ENCODE measurements at places on chromosomes 12 and 14.

- DNase-seq, result no peak
These were observed 261.5 kb downstream of the PCNX1 start for GRCh38 chr14:71168564-71169427.

- no peak for DNase-seq
These were observed 83.1 kb upstream of the TSPAN8 start for GRCh38 chr12:71240946-71241345.

GRCh38 chr12:91133871-91134270, 22.6 kb upstream of the LUM start:
- no peak for DNase-seq

DNA sequence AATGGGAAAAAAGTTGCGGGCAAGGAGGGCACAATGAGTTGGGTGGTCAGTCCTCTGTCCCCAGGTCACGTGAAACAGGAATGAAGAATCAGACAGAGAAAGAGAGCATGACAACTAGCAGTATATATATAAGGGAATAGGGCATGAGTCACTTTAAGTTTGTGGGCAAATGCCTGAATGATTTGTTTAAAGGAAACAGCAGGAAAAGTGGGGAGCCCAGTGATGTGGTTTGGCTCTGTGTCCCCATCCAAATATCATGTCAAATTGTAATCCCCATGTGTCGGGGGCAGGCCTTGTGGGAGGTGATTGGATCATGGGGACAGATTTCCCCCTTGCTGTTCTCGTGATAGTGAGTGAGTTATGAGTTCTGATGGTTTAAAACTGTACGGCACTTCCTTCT, 195.3 kb upstream of the IGF1 start:
- no peak for DNase-seq

- DNase-seq, result no peak
These were observed 32.3 kb downstream of the BHLHE41 start for GRCh38 chr12:26092346-26093105.

DNA sequence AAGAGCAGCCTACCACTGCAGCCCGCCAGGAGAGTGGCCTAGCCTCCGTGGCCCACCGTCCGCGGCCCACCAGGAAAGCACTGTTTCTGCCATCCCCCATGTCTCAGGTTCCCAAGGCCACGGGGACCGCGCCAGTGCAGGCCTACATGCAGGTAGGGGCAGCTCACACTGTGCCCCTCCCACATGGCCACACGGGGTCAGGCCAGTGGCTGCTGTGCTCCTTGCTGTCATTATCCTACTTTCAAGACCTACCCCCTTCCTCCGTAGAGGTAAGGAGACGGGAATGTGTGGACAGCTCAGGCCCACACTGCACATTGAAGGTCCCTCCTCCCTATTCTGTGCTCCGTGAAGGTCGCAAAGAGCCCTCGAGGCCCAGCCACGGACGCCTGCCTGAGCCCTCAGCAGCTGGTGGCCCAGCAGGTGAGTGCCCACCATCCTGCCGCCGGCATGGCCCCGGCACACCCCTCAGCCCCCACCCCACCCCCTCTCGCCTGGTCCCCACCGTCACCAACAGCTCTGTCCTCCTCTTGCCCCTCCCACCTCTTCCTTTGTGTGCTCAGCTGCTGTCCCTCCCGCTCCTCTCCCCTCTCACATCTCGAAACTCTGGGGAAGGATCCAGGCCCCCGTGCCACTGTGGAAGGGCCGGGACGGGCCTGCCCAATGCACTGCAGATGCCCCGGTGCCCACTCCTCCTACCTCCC, 10.0 kb downstream of the DDX51 start:
- DNase-seq, result no peak

DNA sequence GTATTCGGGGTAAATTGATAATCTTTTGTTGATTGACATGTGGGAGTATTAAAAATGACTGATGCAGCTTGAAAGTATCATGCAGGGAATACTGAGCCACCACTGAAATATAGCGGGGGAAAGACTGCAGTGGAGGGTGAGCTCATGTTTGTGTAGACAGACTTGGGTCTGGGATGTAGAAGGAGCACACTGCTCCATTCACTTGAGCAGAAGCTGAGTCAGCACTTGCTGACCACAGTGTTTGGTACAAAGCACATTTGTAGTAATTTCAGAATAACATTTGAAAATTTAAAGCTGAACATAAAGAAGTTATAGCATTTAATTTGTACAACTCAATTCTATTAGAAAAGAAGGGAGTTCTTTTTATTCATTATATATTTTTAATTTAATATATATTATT, 304.3 kb upstream of the PRICKLE1 start:
- no peak for DNase-seq

DNA sequence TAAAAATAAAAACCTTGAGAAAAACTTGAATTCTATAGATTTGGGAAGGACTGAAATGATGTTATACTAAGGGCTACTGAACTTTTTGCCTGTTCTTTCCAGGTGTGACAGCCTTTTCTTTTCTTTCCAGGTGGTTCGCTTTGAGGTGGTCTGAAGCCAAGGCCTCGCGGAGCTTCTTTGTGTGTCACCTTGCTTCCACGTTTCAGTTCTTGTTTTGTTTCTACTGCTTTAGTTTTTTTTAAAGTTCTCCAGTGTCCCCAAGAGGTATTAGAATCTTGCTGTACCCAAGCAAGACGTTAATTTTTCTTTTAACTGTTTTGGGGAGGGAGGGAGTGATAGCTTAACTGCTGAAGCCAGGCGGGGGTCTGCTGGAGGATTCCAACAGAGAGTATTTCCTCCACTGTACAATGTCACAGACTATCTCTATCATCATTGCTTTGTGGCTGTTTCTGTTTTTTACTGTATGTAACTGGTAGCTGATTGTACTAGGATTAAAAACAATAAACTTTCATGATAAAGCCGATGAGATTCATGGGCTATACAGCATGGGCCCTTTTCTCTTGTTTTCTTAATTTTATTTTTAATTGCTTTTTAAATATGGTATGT, 40.2 kb downstream of the PROX2 start:
- no peak for DNase-seq

DNA sequence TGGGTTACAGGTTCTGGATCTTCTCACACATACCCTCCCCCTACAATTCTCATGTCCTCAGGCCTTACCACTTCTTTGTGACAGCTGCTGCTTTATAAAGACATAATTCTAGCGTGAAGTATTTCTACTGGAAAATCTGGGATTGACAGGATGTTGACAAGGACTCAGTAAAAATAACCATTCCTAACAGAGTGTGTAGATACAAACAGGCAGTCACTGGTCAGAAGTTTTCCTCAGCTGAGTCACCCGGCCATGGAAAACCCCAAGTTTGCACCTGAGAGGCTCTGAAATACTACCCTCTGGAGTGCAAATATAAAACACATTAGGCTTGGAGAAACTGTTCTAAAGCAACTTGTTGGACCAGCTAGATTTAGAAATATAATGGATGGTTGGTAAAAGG, 54.4 kb downstream of the SPPL3 start:
- no peak for DNase-seq

GRCh38 chr12:46965880-46966279, 113.5 kb upstream of the PCED1B start:
- DNase-seq, result no peak

DNA sequence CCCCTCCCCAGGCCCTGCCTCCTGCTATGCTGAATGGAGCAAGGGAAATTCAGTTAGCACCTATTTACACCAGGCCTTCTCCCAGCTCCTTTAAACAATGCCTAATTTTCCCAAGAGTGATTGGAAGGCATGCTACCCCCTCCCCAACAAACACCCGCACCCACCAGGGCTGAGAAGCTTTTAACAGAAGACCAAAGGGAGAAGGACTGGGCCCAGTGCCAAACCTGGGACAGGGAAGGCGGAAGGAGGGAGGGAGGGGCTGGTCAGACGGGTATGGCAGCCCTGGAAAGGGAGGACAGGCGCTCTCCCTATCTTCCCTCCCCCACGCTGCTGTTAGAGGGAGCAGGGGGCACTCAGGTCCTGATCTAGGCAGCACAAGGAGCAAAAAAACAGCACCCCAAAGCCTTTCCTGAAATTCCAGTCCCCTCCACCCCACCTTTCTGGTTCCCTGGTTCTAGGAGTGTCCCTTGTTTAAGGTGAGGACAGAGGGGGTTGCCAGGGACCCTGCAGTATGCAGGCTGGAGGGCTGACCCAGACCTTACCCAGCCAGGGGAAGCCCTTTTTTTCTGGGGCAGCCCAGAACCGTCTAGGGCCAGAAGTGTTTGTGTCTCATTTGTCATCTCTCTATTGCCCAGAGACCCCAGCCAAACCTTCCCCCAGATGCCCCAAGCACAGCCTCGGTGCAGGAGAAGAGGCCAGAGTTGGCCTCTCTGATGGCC, 2.4 kb upstream of the KRT8 start:
- no peak for DNase-seq

DNA sequence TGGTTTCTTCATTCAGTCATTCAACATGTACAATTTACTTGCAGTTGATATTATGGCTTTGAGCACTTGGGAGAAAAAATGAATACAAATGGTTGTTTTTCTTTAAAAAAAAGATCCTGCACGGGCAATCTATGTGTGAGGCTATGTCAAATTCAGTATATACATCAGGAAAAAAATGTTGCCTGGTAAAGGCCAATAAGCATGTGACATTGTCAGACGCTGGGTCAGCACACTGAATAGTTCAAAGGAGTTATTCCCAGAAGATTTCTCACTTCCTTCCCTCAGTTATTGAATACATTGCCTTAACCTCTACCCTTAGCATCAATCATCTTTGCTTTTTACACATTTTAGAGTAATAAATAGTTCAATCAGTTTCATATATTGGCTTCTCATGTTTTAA, 319.2 kb downstream of the NUAK1 start:
- DNase-seq, result no peak

GRCh38 chr12:39464976-39465695, 22.2 kb upstream of the KIF21A start:
- DNase-seq, result no peak

- DNase-seq, result no peak
These were observed 813.0 kb downstream of the NRXN3 start for GRCh38 chr14:78983126-78983525.

DNA sequence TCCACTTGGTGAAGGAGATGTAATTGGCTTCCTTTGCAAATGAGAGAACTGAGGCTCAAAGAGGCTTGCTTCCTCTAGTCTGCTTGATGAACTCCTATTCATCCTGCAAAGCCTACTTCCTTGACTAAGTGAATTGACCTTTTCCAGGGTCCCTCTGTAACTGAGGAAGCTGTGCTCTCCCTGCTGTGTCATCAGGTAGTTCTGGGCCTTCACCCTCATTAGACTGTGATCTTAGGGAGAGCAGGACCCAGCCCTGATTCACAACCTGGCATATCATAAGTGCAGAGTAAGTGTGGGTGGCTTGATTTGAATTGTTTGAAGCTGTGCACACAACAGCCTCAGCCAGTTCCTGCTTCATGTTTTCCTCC, 16.3 kb downstream of the ASB2 start:
- DNase-seq, result no peak

- DNase-seq, result no peak
These were observed 11.8 kb downstream of the ZFYVE21 start for GRCh38 chr14:103727313-103727980.

- DNase-seq, result no peak
These were observed 196.6 kb downstream of the CALM1 start for GRCh38 chr14:90593254-90594040.

DNA sequence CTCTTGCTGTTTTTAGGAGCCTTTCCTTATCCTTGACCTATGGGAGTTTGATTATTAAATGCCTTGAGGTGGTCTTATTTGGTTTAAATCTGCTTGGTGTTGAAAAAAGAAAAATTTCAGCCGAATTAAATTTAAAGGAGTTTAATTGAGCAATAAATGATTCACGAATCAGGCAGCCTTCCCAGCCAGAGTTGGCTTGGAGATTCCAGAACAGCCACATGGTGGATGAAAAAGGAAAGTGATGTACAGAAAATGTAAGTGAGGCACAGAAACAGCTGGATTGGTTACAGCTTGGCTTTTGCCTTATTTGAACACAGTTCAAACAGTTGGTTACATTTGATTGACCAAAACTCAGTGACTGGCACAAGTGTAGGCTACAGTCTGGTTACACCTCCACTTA, 69.7 kb downstream of the WASHC3 start:
- no peak for DNase-seq

DNA sequence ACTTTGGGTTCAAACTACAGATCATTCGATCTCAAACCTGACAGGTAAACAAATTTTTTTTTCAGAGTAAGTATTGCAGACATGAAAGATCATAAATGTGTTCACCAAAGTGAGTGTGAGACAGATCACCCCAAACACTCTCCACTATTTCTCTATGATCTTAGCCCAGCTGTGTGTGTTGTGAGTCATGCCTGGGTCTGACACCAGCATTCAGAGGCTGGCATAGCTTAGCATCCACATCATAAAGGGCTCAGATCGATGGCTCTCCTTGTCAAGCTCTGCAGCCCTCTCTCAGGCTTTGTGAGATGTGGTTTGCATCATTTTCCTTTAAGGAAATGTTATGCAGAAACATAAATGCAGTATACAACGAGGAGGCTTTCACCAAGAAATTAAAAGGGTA, 164.9 kb downstream of the ETV6 start:
- DNase-seq, result no peak

- DNase-seq, result no peak
These were observed 3.5 kb downstream of the LPAR5 start for GRCh38 chr12:6632026-6632983.

- no peak for DNase-seq
These were observed 184.6 kb upstream of the SOX5 start for GRCh38 chr12:24134092-24134491.

GRCh38 chr14:57834001-57834598, 31.8 kb downstream of the SLC35F4 start:
- no peak for DNase-seq

- no peak for DNase-seq
These were observed 8.6 kb downstream of the NR4A1 start for GRCh38 chr12:52059582-52060497.

GRCh38 chr12:26471560-26471959, 276.2 kb downstream of the SSPN start:
- DNase-seq, result no peak

GRCh38 chr12:82635263-82635662, 51.4 kb upstream of the TMTC2 start:
- DNase-seq, result no peak

- DNase-seq, result no peak
These were observed 14.9 kb downstream of the VRK1 start for GRCh38 chr14:96811985-96812667.

- DNase-seq, result no peak
These were observed 265.0 kb upstream of the LRIG3 start for GRCh38 chr12:59185295-59185694.

- no peak for DNase-seq
These were observed 3.7 kb downstream of the CFAP54 start for GRCh38 chr12:96493106-96493505.

GRCh38 chr12:2039034-2039433, 13.8 kb upstream of the CACNA1C start:
- no peak for DNase-seq

All from activated T-cell treated with anti-CD3 and anti-CD28 coated beads for 48 hours (primary cell).